ENCODE measurements at places on chromosomes 2 and 18. TPM values are rescaled to one million over a fixed set of nuclear protein-coding genes. Genes with fewer than 3 reads are reported as not detected.

The CHRND gene
- 91.0 TPM for total RNA-seq

The CD226 gene
- not detected for total RNA-seq

The LYPD6 gene
- 10.4 TPM for total RNA-seq

The PFN4 gene
- total RNA-seq, result 0.81 TPM

The ACOXL gene
- total RNA-seq, result not detected

The SH2D6 gene
- total RNA-seq, result 0.77 TPM

The FAM161A gene
- 14.3 TPM for total RNA-seq

The MC5R gene
- total RNA-seq, result not detected

The ZNF385B gene
- 2.1 TPM for total RNA-seq

The C2orf81 gene
- 0.48 TPM for total RNA-seq

The BOK gene
- 7.3 TPM for total RNA-seq

The ACMSD gene
- not detected for total RNA-seq

The NMUR1 gene
- not detected for total RNA-seq

The OSBPL1A gene
- total RNA-seq, result 14.8 TPM

The IL18R1 gene
- total RNA-seq, result not detected

The GPBAR1 gene
- 0.25 TPM for total RNA-seq

The PRADC1 gene
- 42.0 TPM for total RNA-seq

The ANKRD30BL gene
- not detected for total RNA-seq

The CCDC68 gene
- not detected for total RNA-seq

The GLS gene
- 243 TPM for total RNA-seq

The GKN1 gene
- total RNA-seq, result not detected

The SLC5A6 gene
- total RNA-seq, result 74.3 TPM

The APOB gene
- 0.08 TPM for total RNA-seq
